ENCODE measurements at places on chromosomes 1 and 21. TPM values are rescaled to one million over a fixed set of nuclear protein-coding genes. Genes with fewer than 3 reads are reported as not detected.

GRCh38 chr1:27614625-27615344, 10.8 kb upstream of the AHDC1 start:
- no peak for DNase-seq
- peaks cover 54% of the 10 kb centered on the region for H3K4me1 ChIP-seq
- no peaks in the 10 kb centered on the region for H3K36me3 ChIP-seq
- H3K27me3 ChIP-seq: no peaks in the 10 kb centered on the region

GRCh38 chr1:108152782-108153222, 47.3 kb downstream of the SLC25A24 start:
- H3K27ac ChIP-seq: no peak overlapping the region
- peaks cover 31% of the 10 kb centered on the region for H3K36me3 ChIP-seq
- H3K4me3 ChIP-seq: no peak overlapping the region
- no peaks in the 10 kb centered on the region for H3K27me3 ChIP-seq

DNA sequence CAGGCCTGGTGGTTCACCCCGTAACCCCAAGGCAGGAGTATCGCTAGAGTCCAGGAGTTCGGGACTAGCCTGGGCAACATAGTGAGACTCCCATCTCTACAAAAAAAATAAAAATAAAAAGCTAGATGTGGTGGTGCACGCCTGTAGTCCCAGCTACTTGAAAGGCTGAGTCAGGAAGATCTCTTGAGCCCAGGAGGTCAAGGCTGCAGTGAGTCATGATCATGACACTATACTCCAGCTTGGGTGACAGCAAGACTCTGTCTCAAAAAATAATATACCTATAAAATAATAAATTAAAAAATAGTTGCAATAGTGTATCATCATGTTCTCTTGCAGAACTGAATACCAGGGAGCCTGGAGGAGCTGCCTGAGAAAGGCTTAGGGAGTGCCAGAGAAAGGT, 19.9 kb upstream of the TMEM39B start:
- H3K27me3 ChIP-seq: no peaks in the 10 kb centered on the region
- H3K4me1 ChIP-seq: no peaks in the 10 kb centered on the region
- peaks cover 48% of the 10 kb centered on the region for H3K36me3 ChIP-seq
- no peak overlapping the region for H3K27ac ChIP-seq
- no peak for DNase-seq

DNA sequence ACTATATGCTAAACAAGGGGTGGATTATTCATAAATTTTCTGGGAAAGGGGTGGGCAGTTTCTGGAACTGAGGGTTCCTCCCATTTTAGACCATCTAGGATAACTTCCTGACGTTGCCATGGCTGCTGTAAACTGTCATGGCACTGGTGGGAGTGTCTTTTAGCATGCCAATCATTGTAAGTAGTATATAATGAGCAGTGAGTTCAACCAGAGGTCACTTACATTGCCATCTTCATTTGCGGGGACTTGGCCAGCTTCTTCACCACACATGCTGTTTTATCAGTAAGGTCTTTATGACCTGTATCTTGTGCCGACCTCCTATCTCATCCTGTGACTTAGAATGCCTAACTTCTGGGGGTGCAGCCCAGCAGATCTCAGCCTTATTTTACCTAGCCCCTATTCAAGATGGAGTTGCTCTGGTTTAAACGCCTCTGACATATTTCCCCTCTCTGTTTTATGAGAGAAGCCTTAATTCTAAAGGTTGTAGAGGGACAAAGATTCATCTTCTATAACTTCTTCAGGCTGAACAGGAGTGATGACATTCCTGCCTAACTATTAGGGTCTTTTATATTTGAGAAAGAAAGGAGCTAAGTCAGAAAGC, 60.4 kb downstream of the DIP2A start:
- no peak overlapping the region for H3K27ac ChIP-seq
- peaks cover 6% of the 10 kb centered on the region for H3K4me1 ChIP-seq
- DNase-seq: no peak
- H3K36me3 ChIP-seq: peaks cover 46% of the 10 kb centered on the region

DNA sequence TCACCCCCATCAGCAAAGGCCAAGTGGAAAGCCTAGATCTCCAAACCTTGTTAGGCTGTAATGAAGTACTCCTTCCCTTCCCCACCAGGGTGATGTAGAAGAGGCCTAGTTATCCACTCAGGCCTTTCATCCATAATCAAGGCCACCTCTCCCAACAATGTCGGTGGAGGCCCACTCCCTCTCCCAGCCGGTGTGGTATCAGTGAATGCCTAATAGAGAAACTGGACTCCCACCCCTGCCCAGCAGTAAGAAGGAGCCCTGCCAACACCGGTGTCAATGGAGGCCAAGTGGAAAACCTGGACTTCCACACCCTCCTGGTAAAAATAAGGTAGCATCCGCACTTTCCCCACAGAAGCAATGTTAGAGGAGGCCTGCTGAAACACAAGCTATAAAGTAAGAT, 23.9 kb downstream of the NDUFS5 start:
- DNase-seq: no peak
- H3K4me1 ChIP-seq: peaks cover 12% of the 10 kb centered on the region
- H3K36me3 ChIP-seq: no peaks in the 10 kb centered on the region
- no peaks in the 10 kb centered on the region for H3K27me3 ChIP-seq
- H3K4me3 ChIP-seq: no peak overlapping the region
- no peak overlapping the region for H3K27ac ChIP-seq

GRCh38 chr1:90580176-90580575, 136.9 kb downstream of the BARHL2 start:
- H3K27ac ChIP-seq: no peak overlapping the region
- no peak for DNase-seq
- H3K4me3 ChIP-seq: no peak overlapping the region
- H3K4me1 ChIP-seq: no peaks in the 10 kb centered on the region

DNA sequence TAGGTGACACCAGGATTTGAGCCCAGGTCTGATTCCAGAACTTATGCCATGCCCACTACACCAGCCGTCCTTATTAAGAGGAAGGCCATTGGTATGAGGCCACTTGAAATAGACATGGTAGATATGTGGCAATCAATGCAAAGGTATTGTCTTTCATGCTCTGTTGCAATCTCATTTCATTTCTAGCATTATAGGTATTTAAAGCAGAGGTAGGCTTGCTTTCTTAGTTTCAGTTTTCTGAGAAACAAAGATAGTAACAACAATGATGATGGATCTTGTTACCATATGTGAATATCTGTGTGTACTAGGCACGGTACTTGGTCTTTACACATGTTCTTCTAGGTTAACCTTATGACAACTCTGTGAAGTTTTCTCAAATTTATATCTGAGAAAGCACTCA, 113.1 kb downstream of the FGGY start:
- H3K27me3 ChIP-seq: no peaks in the 10 kb centered on the region
- no peaks in the 10 kb centered on the region for H3K4me1 ChIP-seq
- H3K27ac ChIP-seq: no peak overlapping the region
- H3K36me3 ChIP-seq: no peaks in the 10 kb centered on the region

GRCh38 chr1:157152510-157152909, 14.3 kb upstream of the ETV3 start:
- H3K4me3 ChIP-seq: no peak overlapping the region
- no peaks in the 10 kb centered on the region for H3K36me3 ChIP-seq
- H3K27ac ChIP-seq: no peak overlapping the region
- no peak for DNase-seq

Gene CFAP141
- 0.65 TPM for total RNA-seq

Gene SMIM11
- 17.7 TPM for total RNA-seq

Gene PLCH2
- 16.7 TPM for total RNA-seq

Gene SPOCD1
- total RNA-seq: 0.08 TPM

Gene GCSAML
- total RNA-seq: not detected
